ENCODE measurements at places on chromosomes 12 and 14. TPM values are rescaled to one million over a fixed set of nuclear protein-coding genes. Genes with fewer than 3 reads are reported as not detected.

DNA sequence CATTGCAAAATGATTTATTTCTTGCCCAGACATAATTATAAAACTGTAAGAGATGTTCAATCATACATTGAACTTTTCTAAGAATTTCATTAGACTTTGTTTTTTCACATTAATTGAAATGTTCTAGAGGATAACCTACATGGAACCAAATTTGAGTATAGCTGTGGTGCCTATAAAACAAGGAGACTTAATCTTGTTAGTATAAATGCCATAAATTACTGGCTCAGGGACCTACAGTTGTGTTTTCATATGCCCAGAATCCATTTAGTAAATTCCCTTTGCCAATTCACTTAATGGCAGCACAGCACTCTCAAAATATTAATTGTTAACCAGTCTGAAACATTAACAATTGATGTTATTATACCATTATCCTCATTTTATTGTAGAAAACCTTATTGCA is 488.5 kb downstream of the NELL2 start:
- no peak for DNase-seq

DNA sequence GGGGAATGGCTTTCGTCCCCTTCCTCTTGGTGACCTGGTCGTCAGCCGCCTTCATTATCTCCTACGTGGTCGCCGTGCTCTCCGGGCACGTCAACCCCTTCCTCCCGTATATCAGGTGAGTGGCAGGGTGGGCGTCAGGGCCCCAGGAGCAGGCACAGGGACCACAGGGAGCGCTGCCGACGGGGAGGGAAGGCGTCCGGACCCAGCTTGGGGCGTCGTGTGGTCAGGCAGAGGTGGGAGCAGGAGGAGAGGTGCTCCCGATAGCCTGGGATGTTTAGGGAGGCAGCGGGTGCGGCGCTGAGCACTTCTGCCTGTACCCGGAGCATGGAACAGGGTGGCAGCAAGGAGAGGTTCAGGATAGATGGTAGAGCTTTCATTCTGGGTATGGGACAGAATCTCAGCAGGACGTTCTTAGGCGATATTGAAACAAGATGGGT is 444 bp downstream of the DRAM1 start:
- peak; percentile 36 for DNase-seq

- DNase-seq, result no peak
Observed at GRCh38 chr14:45156067-45156466, 20.3 kb downstream of the FANCM start.

The KRT78 gene
- total RNA-seq, result not detected

DNA sequence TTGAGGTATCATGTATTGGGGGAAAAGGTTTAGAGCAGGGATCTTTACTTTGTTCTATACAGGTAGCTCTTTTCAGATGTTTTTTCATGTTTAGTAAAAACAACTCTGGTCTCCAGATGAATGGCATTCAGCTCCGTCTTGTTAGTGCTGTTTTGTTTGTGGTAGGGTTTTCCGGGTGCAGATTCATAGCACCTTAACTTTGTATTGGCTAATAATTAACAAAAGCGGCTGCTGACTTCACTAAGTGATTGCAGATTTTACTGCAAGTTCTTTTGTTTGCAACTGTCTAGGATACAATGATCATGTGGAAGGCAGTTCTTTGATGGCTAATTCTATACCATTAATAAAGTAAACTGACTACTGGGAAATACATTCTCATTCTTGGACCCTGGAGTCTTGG is 32.2 kb upstream of the BHLHE41 start:
- no peak for DNase-seq

The GDF3 gene
- total RNA-seq, result not detected

- no peak for DNase-seq
Observed at GRCh38 chr12:7994731-7995205, 37.7 kb upstream of the FOXJ2 start.

Measured in colonic mucosa (tissue), 4 donors.